ENCODE measurements at places on chromosomes 7 and 10. TPM values are rescaled to one million over a fixed set of nuclear protein-coding genes. Genes with fewer than 3 reads are reported as not detected.

DNA sequence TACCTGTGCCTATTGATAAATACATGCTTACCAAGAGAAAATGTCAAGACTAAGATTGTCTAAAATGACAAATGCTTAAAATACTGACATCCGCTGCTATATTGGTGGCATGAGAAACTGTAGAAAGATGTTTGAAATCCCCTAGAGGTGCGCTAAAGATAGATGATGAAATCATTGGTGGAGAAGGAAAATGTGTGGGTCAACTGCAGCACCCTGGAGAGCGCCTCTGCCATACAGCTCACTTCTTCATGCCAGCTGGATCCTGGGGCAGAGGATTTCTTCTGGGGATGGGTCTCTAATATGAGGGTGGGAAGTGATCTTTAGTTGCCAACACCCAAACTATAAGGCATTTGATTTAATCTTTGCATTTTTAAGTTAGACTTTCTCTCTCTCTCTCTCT, 680.4 kb upstream of the POM121L12 start:
- DNase-seq = peak; percentile 64

DNA sequence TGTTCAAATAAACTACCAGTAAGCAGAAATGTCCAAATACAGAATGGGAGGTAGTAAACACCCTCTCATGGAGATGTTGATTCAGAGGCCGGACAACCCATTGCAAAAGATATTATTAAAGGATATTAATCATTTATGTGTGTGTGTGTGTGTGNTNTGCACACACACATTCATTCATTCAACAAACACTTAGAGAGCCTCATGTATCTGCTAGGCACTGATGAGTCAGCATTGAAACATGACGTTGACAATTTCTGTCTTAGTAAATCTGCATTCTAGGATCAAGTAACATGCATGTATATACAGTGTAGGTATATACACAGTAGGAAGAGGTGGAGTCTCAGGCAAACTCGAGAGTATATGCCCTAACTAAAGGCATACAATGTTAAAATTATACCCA, 187.0 kb downstream of the ZNF365 start:
- DNase-seq = no peak

DNA sequence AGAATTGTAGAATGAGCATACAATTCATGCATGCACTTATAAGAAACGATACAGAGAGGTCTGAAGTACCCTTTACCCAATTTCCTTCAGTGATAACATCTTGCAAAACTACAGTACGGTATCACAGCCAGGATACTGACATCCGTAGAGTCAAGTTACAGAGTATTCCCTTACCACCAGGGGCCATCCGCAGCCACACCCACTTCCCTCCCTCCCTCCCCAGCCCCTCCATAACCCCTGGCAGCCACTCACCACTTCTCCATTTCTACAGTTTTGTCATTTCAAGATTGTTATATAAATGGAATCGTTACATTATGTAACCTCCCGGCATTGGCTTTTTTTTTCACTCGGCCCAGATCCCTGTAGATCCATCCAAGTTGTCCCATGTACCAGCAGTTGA, 113.6 kb upstream of the RET start:
- peak; percentile 34 for DNase-seq

GRCh38 chr10:128566361-128566968, 440.2 kb upstream of the MKI67 start:
- DNase-seq = no peak

GRCh38 chr10:129967579-129968019, 3.5 kb upstream of the EBF3 start:
- peak; percentile 34 for DNase-seq

DNA sequence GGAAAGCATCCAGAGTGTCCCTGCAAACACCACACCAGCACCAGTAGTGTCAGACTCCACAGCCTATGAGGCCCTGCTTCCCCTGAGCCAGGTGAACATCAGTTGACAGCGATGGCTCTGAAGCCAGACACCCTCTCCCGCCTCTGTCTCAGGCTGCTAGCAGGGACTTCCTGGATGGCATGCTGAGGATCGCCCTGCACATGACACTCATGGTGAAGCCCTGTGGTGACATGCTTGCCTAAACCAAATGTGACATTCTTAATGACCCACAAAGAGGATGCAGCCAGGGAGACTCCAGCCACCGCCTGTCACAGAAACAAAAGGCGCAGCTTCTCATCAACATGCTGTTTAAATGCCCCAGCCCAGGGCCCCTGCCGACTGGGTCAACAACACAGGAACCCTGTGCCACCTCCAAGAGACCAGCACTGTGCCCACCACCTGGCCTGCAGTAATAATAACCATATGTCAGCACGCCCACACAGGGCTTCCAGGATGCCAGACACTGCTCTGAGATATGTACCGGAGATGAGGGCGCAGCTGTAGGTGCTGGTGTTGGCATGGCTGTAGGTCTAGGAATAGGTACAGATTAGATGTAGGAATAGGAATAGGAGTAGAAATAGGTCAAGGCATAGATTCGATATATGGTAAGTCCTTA, 81.3 kb downstream of the GRID1 start:
- DNase-seq = no peak

DNA sequence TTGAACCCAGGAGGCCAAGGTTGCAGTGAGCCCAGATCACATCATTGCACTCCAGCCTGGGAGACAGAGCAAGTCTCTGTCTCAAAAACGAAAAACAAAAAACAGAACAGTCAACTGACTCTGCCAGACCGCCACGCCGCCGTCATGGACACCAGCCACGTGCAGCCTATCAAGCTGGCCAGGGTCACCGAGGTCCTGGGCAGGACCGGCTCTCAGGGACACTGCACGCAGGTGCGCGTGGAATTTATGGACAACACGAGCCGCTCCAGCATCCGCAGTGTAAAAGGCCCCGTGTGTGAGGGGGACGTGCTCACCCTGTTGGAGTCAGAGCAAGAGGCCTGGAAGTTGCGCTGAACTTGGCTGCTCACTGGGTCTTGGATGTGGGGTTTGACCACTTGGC, 470.0 kb downstream of the CALN1 start:
- no peak for DNase-seq

Gene OR2A42
- 0.27 TPM for total RNA-seq

Gene EGR2
- total RNA-seq = 2.3 TPM

Gene PDGFA
- total RNA-seq = 32.2 TPM

Gene STOX1
- total RNA-seq = 2.7 TPM

Measured in GM23338 (cell line).